ENCODE measurements at places on chromosomes 3 and 15.

GRCh38 chr15:80585544-80586018, 109.5 kb upstream of the ABHD17C start:
- peak; percentile 88 for DNase-seq

DNA sequence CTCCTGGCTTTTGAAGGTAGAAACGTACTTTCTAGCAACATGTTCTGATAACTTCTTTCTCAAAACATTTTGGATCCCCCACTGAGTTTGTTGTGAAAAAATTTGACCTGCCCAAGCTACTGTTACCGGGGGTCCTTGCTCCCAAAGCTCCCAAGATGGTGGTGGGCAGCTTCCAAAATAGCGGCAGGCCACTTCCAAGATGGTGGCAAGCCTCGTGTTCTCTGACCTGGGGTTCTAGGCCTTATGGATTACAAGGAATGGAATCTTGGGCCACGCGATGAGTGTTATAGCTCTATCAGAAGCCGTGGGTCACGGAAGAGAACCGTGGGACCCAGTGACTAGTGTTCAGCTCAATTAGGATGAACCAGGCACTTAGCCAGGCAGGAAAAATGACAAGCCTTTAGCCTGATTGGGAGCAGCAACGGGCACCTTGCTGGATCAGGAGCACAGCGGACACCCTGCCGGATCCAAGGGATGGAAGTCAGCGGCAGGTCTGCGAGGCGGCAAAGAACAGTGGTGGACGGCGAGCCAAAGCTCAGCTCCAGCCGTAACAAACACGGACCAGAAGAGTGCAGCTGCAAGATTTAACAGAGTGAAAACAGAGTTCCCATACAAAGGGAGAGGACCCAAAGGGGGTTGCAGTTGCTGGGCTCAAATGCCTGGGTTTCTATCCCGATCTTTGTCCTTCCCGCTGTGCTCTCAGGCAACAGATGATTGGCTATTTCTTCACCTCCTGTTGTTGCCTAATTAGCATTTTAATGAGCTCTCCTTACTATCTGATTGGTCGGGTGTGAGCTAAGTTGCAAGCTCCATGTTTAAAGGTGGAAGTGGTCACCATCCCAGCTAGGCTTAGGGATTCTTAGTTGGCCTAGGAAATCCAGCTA, 133.3 kb downstream of the WDR72 start:
- no peak for DNase-seq

DNA sequence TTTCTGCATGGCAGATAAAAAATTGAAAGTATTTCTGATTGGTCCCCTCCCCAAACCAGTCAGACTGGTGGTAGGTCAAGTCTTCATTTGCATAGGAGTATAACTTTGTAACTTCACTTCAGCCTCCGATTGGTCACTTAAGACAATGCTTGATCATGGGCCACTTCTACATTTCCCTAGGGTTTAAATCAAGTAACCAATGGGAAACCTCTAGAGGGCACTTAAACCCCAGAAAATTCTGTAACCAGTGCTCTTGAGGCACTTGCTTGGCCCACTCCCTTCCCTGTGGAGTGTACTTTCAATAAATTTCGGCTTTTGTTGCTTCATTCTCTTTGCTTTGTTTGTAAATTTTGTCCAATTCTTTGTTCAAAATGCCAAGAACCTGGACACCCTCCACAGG, 225.5 kb downstream of the ARPP21 start:
- no peak for DNase-seq

GRCh38 chr3:157082305-157082982, 77.5 kb downstream of the CCNL1 start:
- no peak for DNase-seq

DNA sequence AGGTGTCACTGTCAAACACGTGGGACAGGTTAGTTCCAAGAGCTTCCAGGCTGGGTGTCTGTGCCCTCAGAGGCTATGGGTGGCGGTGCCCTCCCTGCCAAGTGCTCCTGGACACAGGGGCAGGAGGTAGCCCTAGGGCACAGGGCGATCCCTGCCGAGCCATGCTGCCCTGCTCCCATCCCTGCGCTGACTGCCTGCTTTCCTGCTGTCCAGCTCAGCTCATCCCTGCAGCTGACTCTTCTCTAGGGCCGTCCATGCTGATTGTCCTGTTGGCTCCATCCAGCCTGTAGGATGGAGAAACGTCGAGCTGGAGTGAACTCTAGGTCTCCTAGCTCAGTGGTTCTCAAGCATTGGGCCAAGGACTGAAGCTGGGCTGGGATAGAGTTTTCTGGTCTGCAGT, 3.7 kb downstream of the PDIA5 start:
- no peak for DNase-seq

DNA sequence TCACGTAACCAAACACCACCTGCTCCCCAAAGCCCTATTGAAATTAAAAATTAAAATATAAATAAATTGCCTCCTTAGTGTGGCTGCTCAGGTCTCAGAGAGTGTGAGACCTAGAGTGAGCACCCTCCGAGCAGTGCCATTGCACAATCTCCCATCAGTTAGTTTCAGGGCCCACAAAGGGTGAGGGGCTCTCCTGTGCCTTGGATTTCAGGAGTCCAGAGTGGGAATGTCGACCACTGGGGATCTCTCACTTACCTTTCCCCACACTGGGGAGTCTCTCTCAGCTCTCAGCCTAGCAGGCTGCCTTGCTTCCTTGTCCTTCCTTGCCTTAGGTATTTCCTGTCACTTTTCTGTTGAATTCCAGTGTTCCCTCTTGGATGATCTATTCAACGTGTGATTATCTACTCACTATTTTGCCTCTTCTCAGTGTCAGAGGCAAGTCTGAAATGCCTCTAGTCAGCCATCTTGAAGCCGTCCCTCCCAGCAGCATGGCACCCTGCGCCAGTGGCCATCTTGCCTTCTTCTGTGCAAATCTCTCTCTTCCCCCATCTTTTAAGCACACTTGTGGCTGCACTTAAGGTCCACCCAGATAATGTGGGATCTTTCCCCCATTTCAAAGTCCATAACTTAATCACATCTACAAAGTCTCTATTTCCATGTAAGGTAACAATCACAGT, 119.3 kb downstream of the LRRK1 start:
- peak; percentile 23 for DNase-seq

- no peak for DNase-seq
Observed at GRCh38 chr3:97889814-97890213, 68.0 kb downstream of the CRYBG3 start.

GRCh38 chr15:39188930-39189329, 391.9 kb upstream of the THBS1 start:
- peak; percentile 72 for DNase-seq

- DNase-seq = no peak
Observed at GRCh38 chr3:115918900-115919299, 295.6 kb downstream of the GAP43 start.

DNA sequence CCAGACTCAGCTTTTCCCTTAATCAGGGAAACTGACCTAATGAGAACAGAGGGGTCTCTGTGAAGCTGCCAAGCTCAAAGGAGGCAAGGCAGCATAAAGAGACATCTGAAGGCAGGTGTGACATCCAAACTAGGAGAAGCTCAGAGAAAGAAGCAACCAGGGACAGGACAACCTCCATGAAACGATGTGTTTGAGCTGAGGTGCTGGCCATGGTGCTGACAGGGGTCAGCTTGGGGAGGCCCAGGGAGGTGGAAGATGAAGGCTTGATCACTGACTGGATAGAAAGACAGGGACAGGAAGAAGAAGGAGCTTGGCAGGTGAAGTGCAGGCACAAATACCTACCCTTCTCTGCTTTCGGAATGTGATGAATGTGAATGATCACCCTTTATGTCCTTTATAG, 179.5 kb upstream of the NSMCE3 start:
- peak; percentile 20 for DNase-seq

- DNase-seq = no peak
Observed at GRCh38 chr3:134216191-134216764, 34.4 kb downstream of the RYK start.

GRCh38 chr3:160450846-160451245, 1.3 kb upstream of the TRIM59 start:
- DNase-seq = no peak

- no peak for DNase-seq
Observed at GRCh38 chr3:115804200-115804599, 180.9 kb downstream of the GAP43 start.

DNA sequence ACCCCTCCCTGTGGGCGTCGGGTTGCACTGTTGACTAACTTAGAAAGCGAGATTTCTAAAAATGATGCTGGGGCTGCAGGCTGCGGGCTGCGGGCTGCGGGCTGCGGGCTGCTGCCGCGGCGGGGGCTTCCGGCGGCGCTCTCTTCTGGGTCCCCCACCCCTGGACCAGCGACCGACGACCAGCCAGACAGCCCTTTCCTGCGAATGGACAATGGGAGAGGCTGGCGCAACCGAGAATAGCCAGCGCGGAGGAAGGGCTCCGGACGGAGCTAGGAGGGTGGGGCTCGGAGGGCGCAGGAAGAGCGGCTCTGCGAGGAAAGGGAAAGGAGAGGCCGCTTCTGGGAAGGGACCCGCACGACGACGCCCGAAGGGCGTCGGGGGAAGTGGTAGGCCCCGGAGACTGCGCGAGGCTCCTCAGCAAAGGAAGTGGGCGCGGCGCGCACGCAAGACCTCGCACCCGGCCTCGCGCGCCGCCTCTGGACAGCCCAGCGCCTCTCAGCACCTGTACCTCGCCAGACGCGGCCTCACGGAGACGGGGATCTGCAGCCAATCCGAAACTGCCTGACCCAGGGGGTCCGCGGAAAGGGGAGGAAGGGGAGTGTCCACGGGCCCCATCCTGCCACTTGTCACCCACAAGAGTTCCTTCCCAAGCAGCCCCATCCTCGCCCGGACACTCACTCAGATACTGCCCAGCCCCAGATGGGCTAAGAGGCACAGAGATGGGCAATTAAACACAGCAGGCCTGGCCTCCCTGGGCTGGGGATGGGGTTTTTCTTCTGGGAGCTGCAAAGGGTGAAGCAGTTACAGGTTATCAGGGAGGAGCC, 70.7 kb downstream of the SLC12A8 start:
- no peak for DNase-seq

DNA sequence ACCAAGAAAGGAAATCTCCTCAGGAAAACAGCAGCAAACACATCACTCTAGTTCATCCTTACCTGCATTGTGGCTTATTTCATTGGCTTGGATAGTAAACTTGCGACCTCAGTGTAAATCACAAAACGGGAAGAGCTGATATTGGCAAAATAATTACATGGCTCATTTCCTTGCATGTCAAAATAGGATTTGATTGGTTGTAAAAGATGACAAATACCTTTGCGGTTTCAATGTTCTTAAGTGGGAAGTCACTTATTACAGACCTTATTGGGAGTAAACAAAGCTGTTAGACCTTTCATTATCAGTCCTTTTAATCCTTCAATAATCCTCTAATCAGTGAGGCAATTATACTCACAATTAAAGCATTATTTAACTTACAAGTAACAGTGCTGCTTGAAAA, 590.6 kb downstream of the MAGI1 start:
- no peak for DNase-seq

- DNase-seq = no peak
Observed at GRCh38 chr3:123138839-123139444, 62.8 kb upstream of the SEC22A start.

DNA sequence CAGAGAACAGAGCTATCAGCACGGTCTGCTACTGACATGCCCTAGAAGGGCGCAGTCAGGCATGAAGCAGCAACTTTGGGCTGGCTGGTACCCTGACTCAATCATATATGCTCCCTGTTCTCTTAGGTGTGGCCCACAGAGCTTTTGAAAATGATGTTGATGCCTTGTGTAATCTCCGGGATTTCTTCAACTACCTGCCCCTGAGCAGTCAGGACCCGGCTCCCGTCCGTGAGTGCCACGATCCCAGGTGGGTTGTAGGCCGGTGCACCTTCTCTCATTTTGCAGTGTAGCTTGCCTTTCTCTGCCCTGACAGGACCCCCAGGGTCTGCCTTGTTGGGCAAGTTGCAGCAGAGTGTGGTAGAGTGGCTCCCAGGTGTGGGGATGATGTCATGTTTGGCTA, 47.7 kb downstream of the PCCB start:
- DNase-seq = no peak

- DNase-seq = no peak
Observed at GRCh38 chr3:129560269-129560787, 17.4 kb downstream of the H1-8 start.

DNA sequence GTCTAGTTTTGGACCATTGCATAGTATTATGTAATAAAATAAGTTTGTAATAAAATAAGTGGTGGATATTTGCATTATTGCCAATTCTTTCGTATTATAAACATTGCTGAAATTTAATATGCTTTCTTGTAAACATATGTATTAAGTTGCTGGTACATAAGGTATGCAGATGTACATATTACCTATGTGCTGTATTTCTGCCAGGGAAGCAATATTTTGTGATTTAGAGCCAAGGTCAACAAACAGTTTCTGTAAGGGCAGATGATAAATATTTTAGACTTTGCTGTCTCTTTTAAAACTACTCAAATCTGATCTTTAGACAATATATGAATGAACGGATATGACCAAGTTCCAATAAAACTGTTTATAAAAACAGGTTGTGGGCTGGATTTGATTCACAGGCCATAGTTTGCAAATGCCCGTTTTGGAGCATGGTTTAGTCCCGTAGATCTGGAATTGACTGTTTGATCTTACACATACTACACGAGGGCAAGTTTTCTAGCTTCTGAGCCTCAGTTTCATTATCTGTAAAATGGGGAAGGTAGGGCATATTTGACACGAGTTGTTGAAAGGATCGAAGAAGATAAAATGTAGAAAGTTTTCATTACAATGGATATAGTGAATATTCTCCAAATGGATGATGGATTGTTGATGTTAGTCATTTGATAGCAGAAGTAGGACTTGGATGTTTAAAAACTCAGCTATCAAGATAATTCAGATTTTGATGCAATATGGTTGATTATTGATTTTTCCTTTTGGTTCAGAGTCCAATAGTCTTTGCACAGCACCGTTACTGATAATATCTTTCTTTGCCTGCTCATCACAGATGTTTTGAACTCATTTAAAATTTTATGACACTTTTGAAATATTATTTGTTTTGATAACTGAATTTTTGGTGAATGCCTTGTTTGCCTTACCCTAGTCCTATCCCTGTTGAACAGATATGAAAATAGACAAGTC, 394.6 kb downstream of the FEZF2 start:
- DNase-seq = no peak

- no peak for DNase-seq
Observed at GRCh38 chr3:178465260-178466180, 70.7 kb upstream of the KCNMB2 start.

All from RWPE2 (cell line).